ENCODE measurements at places on chromosomes 16 and 17.

DNA sequence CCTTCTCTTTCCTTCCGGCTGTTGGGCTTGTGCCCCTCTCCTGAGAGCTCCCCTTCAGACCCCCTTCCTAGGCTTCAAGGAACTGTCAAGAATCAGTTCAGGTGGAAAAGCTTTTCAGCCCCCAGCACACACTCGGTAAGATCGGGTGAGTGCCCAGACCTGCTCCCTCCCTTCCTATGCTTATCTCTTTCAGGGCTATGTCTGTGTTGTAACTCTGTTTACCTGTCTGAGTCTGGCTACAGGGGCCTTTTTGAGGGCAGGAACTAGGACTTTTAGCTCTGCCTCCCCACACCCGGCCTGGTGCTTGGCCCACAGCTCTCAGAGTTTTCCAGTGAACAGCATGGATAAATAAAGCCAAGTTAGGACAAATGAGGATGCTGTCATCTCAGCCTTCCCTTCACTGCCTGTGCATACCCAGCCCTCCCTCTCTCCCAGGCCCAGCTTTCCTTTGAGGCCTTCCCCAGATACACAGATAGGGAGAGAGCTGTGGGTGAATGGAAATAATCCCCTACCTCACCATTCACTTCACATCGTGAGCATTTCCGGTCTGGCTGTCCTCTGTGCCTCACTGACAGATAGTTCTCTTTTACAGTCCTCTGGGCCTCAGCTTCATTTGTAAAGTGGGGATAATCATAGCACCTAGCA, 5.7 kb upstream of the MRPS23 start:
- no peak for DNase-seq

GRCh38 chr16:14335297-14335696, 264.2 kb downstream of the MRTFB start:
- DNase-seq, result no peak

- no peak for DNase-seq
Observed at GRCh38 chr16:52696126-52696525, 149.2 kb upstream of the TOX3 start.

- DNase-seq, result no peak
Observed at GRCh38 chr16:89351645-89352044, 134.1 kb downstream of the ZNF778 start.

DNA sequence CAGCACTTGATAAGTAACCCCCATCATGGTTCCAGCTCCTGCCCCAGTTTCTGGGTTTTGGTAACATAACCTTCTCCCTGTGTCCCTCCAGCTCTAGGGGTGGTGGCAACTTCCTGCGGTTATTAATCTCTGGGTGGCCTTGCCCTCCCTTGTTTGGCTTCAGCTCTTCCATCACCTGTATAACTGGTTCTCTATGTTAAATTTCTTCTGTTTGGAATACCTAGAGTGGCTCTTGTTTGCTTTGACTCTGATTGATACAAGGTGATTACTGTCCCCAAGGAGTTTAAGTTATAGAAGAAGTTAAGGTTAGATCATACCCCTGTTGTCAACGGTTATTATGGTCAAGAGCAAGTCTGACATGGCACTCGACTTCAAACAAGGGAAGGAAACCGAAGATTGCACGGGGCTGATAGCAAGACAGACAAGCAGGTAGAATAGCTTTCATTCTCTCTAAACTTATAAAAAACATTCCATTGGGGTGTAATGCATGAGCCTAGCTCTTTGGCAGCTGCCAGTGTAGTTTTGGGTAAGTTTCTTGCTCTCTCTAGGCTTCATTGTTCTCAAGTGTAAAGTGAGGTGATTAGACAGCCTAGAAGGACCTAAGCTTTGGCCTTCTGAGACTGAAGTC, 11.0 kb upstream of the CCR7 start:
- no peak for DNase-seq

DNA sequence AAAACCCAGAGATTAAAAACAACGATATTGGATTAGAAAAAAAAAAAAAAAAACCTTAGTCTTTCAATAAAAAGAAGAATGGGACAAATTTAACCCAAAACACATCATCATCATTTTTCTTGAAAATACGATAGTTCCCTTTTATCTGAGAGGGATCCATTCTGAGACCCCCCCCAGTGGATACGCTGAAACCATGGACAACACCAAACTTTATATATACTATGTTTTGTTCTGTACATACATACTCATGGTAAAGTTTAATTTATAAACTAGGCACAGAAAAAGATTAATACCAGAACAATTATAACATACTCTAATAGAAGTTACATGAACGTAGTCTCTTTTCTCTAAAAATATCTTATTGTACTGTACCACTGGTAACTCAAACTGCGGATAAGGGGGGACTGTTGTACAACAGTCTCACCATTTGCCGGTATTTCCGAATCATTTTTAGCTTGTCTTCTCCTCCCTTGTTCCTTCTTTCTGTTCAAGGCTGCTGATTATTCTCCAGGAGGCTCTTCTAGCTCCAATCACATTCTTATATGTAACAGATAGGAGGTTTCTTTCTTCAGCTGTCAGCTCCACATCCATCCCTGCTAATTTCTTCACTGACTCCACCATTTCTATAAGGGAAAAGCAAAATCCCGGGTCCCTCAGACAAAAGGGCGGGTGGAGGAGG, 37.0 kb downstream of the RNF135 start:
- no peak for DNase-seq

DNA sequence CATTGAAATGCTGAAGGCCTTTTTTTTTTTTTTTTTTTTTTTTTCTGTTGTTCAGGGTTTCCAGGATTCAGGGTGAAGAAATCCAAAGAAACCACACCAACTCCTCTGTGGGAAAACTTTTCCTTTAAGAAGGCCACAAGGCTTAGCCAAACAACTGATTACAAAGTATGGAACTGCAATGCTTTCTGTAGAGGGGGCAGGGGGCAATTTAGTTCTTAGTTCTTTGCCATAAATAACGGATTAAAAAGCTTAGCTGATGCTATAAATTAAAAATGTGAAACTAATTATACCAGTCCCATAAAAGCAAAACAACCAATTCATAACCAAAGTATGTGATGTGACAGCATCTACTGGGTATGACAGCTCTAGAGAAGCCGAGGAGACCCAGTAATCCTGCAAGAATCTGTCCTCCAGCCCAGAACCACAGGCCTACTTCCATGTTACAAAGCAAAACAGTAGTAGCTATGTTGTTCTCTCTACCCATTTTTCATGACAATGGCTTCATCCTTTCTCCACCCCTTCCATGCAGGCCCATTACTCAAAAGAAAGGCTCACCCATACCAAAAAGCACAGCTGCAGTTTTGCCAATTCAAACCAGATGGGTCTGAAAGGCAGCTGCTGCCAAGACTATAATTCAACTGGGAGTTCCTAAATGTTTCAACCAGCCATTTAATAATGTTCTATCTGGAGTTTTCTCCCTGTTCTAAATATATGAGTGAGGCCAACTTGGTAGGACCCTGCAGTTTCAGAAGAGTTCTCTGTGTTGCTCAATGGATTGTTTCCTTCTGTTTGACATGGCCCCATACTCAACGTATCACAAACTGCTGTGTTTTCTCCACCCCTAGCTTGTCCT, 167.1 kb upstream of the ZFHX3 start:
- DNase-seq, result no peak

DNA sequence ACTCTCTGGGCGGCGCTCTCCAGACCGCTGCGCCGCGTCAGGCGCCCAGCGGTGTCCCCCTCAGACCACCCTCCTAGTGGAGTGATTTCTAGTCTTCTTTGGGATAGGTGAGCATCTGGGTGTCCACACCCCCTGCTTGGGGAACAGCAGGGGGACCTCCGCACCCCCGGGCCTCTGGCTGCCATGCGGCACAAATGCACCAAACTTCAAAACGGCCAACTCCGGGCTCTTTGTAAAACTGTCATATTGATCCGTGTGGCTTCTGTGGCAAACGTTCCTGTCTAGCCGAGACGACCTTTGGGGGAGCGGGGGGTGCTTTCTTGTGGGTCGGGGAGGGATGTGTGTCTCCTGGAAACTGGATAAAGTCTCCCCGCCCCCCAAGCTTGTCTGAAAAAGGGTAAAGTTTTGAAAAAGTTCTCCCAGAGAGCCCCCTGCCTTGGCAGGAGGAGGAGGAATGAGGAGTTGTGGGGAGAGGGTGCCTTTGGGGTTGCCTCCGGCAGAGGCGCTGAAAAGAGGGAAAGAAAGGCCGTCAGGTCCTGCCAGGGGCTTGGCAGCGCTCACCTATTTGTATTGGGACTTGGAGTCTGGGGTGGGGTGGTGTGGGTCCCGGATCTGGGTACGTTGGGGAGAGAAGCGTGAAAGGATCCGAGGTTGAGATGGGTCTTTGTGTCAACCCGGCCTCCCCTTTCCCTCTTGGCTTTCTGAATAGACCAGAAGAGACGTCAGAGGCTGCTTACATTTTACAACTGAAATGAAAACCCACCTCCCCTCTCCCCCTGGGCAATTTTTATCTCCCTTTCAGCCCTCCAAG, 2.2 kb upstream of the CHD3 start:
- DNase-seq, result peak; percentile 40

GRCh38 chr17:80921741-80922579, 69.7 kb upstream of the CHMP6 start:
- no peak for DNase-seq

DNA sequence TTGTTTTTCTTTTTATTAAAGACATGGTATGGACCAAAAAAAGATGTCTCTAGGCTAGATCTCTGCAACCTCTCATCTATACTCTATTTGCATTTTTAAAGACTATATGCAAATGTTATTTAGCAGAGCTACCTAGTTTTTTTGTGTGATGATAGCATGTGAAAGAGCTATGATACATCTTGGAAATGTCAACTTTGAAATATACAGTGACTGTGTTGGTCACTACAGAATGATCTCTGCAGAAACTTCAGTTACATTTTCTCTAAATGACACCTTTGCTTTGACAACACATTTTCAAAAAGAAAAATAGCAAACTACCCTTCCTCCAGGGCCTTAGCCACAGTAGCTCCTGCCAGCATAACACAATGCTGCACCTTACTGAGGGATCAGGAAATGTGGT, 86.6 kb downstream of the PRKCB start:
- no peak for DNase-seq

DNA sequence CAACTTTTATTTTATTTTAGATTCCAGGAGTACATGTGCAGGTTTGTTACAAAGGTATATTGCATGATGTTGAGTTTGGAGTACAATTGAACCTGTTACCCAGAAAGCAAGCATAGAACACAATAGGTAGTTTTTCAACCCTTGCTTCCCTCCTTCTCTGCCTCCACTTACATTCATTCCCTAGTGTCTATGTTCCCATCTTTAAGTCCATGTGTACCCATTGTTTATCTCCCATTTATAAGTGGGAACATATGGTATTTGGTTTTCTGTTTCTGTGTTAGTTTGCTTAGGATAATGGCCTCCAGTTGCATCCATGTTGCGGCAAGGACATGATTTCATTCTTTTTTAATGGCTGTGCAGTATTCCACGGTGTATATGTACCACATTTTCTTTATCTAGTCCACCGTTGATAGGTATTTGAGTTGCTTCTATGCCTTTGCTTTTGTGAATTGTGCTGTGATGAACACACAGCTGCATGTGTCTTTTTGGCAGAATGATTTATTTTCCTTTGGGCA, 114.0 kb upstream of the NACA2 start:
- no peak for DNase-seq

DNA sequence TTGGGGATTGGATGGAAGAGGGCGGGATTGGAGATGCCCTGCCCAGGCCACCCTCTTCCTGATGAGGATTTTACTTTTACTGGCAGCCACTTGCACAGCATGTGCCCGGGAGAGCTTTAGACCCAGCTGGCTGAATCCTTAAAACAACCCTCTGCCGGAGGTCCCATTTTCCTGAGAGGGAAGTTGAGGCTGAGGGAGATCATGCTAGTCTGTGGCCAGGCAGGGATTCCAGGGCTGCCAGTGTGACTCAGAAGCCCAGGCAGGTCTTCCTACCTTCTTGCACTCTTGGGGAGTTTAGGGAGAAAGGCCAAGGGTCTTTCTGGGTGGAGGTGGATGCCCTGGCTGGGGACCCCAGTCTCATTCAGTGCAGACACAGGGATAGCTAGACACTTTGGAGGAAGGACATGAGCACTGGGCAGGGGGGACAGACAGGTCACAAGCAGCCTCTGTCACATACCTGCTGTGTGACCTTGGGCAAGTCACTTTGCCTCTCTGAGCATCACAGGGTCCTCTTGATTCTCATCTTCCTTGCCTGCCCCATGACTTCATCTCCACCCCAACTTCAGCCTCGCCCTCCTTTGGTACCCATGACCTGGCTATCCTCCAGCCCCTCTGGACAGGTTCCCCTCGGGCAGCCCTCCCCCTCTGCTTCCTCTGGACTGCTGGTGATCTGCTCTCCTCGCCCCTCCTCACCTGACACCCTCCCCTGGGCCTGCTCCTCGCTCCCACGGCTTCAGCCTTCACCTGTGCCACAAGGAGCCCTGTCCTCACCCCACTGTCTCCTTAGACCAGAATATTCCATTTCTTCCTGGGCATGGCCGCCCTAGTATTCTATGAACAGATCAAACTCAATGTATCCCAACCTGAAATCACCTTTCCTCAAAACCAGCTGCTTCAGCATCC, 11.3 kb upstream of the DCAF7 start:
- DNase-seq, result no peak

- DNase-seq, result no peak
Observed at GRCh38 chr17:3551189-3551588, 6.4 kb downstream of the TRPV3 start.

GRCh38 chr16:12611006-12611477, 192.6 kb downstream of the CPPED1 start:
- DNase-seq, result no peak

- DNase-seq, result no peak
Observed at GRCh38 chr16:16064874-16065384, 115.5 kb downstream of the ABCC1 start.

- DNase-seq, result no peak
Observed at GRCh38 chr16:14131774-14132695, 60.9 kb downstream of the MRTFB start.

- DNase-seq, result peak; percentile 97
Observed at GRCh38 chr16:85612191-85612800, 826 bp upstream of the GSE1 start.

- no peak for DNase-seq
Observed at GRCh38 chr16:82412770-82413169, 214.0 kb upstream of the CDH13 start.

DNA sequence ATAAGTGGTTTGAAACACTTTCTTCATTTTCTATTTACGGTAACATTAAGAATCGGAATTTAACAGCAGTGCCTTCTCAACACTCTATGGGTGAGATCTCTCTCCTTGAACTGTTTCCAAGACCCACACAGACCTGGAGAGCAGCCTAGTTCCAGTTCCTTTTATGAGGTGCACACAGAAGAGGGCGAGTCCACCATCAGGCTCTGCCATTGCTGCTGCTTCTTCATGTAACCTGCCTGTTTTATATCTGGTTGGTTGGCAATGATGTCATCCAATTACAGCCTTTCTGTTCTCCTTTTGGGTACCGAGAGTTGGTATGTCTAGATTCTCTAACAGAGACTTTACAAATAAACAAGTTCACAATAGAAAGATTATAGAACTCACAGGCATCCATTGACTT, 225.7 kb downstream of the UTP18 start:
- DNase-seq, result no peak

Measured in SW480 (cell line).